ENCODE measurements at places on chromosomes 1 and 21. TPM values are rescaled to one million over a fixed set of nuclear protein-coding genes. Genes with fewer than 3 reads are reported as not detected.

DNA sequence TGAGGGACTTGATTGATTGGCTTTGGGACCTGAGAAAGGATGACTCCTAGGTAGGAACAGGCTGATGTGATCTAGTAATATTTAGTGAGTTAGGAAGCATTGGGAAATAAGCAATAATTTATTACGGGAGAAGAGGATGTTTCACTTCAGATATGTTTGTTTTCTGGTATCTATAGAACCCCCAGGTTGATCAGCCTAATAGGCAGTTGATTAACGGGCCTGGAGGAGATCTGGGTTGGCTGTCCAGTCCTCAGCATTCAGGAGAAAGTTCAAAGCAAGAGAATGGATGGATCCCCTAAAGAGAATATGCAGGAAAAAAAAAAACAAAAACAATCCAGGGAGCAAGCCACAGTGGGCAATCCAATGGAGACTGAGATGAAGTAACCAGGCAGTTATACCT lies 48.2 kb upstream of the AKT3 start:
- H3K36me3 ChIP-seq: no peaks in the 10 kb centered on the region
- H3K27me3 ChIP-seq: no peaks in the 10 kb centered on the region

PRAMEF12 gene
- total RNA-seq: not detected

DNA sequence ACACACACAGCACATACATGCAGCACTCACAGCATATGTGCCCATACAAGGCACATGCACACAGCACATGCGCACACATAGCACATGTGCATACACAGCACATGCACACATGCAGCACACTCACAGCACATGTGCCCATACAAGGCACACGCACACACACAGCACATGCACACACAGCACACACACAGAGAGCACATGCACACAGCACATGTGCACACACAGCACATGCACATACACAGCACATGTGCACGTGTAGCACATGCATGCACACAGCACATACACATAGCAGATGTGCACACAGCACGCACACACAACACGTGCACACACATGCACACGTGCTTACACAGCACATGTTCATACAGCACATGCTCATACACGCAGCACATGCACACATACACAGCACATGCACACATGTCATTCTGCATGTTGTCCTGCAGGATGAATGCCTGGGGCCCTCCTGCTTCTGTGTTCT lies 48.1 kb downstream of the PCNT start:
- H3K27me3 ChIP-seq: no peaks in the 10 kb centered on the region
- H3K4me3 ChIP-seq: no peak overlapping the region
- peaks cover 46% of the 10 kb centered on the region for H3K36me3 ChIP-seq
- H3K4me1 ChIP-seq: peaks cover 29% of the 10 kb centered on the region
- peak overlapping the region; percentile 67 for H3K27ac ChIP-seq

SPRR2E gene
- total RNA-seq: not detected
